Sciatic nerve (tissue), 2 donors: ENCODE measurements at places on chromosomes 7 and 10. TPM values are rescaled to one million over a fixed set of nuclear protein-coding genes. Genes with fewer than 3 reads are reported as not detected.
A peak's percentile ranks its signal among the peaks of the same experiment; 100 is the strongest.

GRCh38 chr7:45574669-45575500, 717 bp downstream of the ADCY1 start:
- no peak for DNase-seq

DNA sequence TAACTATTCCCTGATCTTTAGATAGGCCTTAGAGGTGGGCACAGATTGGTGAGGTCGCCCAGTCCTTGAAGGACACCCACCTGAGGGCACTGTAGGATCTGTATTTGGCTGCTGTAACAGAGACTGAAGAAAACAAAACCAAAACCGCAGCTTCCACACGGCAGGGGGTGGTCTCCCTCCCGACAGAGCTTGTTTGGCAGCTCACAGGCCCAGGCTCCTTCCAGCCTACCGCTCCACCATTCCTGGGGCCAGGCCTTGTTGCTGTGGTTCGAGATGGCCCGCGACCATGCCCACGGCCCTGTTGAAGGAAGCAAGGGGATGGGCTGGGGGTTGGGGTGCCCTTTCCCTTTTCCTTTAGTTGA, 30.4 kb downstream of the ZNF783 start:
- no peak for DNase-seq

GRCh38 chr10:16999665-17000451, 129.8 kb downstream of the CUBN start:
- DNase-seq = no peak

GRCh38 chr7:88358526-88358838, 51.8 kb upstream of the STEAP4 start:
- no peak for DNase-seq

The METTL2B gene
- total RNA-seq = 23.3 TPM

DNA sequence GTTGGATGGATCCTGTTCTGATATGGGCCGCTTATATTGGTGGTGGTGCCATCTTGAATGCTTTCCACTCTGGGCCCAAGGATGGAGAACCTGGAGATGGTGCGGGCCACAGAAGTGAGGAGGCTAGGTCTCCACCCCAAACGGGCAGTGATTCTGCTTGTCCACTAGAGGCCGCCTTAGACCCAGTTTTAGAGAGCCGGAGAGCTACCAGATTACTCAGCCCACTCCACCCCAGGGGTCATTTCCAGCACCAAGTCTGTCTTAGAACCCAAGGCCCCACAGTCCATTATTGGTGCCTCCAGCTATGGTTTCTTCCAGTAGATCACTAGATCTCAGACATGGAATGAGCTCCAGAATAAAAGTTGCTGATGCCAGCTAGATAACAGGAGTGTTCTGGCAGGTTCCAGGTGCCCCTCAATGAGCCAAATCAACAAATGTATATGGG, 11.8 kb upstream of the CAMK2G start:
- peak; percentile 84 for DNase-seq
